Stimulated activated CD4-positive, alpha-beta T cell treated with anti-CD3 and anti-CD28 coated beads, Interleukin-2, amount 100 ng/mL, for 48 hours (primary cell): ENCODE measurements at places on chromosomes 7 and 10.

GRCh38 chr10:132353456-132354355 lies 21.7 kb downstream of the LRRC27 start:
- DNase-seq, result no peak

DNA sequence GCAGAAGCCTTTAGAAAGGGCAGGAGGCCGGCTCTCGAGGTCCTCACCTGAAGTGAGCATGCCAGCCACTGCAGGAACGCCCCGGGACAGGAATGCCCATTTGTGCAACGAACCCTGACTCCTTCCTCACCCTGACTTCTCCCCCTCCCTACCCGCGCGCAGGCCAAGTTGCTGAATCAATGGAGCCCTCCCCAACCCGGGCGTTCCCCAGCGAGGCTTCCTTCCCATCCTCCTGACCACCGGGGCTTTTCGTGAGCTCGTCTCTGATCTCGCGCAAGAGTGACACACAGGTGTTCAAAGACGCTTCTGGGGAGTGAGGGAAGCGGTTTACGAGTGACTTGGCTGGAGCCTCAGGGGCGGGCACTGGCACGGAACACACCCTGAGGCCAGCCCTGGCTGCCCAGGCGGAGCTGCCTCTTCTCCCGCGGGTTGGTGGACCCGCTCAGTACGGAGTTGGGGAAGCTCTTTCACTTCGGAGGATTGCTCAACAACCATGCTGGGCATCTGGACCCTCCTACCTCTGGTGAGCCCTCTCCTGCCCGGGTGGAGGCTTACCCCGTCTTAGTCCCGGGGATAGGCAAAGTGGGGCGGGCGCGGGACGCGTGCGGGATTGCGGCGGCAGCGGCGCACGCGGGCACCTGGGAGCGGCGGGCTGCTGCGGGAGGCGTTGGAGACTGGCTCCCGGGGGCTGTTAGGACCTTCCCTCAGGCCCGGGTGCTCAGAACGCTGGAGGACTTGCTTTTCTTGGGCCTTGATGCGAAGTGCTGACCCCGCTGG lies at the start of gene FAS:
Gene FAS, plus strand, starts transcription at position 415 of the 777 bp plus-strand sequence. Its CDS starts 79 bp downstream, at position 494.
- peak; percentile 66 for DNase-seq

- DNase-seq, result no peak
Observed at GRCh38 chr7:150909200-150909995, 57.1 kb downstream of the AOC1 start.

DNA sequence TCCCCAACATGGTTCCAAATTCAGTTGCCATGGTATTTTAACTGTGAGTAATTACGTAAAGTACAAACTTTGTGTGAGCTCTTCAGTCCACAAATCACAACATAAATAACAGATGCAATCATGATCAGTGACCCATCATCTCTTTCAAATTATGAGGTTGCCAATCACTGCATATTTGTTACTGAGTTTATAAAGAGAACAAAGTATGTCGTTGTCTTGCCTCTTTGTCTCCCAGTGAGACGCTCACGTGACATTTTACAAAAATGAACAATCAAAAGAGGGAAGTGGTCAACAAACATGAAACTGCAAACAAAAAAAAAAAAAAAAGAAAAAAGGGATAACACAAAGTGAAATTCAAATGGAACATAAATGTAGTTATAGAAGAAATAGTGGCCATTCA lies 122.7 kb upstream of the PDSS1 start:
- no peak for DNase-seq

- DNase-seq, result no peak
Observed at GRCh38 chr7:35037211-35037525, at the start of gene DPY19L1. TSS of gene DPY19L1 (minus strand) at chr7:35037485. CDS start at chr7:35037394, 91 bp downstream.

- DNase-seq, result no peak
Observed at GRCh38 chr10:8794860-8795259, 740.4 kb downstream of the GATA3 start.

- no peak for DNase-seq
Observed at GRCh38 chr10:126062131-126063032, 166.0 kb downstream of the FANK1 start.

DNA sequence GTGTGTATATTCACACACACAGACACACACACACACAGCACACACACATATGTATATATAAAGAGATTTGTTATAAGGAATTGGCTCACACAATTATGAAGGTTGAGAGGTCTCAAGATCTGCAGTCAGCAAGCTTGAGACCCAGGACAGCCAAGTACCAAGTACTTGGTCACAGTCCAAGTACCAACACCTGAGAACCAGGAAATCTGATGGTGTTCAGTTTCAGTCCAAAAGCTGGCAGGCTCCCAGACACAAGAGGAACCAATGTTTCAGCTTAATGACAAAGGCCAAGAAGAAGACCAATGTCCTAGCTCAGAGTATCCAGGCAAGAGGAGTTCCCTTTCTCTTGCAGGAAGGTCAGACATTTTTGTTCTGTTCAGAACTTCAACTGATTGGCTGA lies 780.2 kb downstream of the MAGI2 start:
- DNase-seq, result no peak

DNA sequence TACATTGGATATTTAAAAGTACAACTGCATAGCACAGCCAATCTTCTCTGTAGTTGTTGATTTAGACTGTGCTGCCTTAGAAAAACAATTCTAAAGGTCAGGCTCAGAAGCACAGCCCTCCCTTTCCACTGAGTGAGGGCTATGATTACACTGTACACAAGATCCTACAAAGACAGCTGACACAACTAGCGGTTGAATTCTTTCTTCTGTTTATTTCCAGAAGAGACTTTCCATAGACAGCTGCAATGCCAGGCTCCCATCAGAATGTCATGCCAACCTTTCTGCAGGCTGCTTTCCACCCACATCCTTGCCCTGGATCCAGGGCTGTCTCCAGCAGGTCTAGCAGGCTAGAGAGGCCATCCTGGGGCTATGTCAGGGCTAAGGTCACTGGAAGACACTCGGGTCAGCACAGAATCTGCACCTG lies 39.3 kb downstream of the FAM13C start:
- no peak for DNase-seq

- no peak for DNase-seq
Observed at GRCh38 chr10:131090761-131091661, 220.5 kb downstream of the TCERG1L start.

- peak; percentile 19 for DNase-seq
Observed at GRCh38 chr7:94510582-94511496, 1.2 kb downstream of the CASD1 start.

DNA sequence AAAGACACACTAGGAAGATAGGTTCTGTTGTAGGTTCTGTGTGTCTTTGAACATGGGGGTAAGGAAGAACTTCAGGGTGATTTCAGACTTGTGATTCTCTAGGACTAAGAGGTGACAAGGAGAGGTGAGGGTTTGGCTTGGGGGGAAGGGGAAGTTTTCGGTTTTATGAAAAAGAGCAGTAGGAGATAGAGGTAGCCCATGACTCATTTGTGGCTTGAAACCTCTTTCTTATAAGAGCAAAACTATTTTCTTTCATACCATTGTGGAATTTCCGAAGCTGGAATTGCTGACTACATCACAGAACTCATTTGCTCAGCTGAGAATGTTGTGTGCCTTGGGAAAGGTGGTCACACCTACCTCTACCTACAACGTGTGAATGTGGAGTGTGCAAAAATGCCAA lies 39.6 kb upstream of the IKZF1 start:
- DNase-seq, result no peak

GRCh38 chr10:101113890-101114403 lies 17.2 kb upstream of the TLX1 start:
- no peak for DNase-seq

DNA sequence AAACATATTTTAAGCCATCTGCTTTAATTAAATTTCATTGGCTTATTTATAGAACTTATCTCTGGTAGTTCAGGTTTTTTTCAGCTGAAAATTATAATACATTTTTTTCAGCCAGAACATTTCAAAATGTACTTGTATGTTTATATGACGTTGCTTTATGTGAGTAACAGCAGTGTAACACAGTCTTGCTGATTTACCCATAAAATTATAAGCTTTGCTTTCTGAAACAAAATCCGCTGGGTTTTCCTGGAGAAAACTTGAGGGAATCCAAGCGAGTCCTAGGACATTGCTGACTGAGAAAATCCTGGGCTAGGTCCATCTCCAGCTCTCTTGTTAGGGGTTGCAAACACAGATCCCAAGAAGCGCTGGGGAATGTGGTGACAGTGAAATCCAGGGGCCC lies 112.2 kb upstream of the GATA3 start:
- DNase-seq, result no peak

GRCh38 chr7:129512192-129512591 lies 9.9 kb downstream of the SMKR1 start:
- DNase-seq, result no peak

DNA sequence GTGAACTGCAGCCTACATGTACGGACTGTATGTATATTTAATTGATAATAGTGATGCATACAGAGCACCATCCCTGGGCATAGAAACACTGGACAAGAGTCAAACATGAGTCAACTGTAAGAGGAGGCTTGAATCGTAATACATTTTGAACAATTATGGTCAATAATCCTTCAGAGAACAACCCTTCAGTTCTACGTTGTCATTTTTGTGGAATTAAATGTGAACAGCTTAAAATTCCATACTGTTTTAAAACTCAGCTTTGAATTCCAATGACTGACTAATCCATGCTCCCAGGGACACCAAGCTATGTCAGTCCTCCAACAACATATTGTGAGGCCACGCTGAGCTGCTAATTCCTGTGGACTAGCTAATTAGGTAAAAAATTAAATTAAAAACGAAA lies 41.5 kb upstream of the KMT2E start:
- DNase-seq, result no peak

- DNase-seq, result peak; percentile 61
Observed at GRCh38 chr7:28062197-28062991, 118.2 kb downstream of the JAZF1 start.

DNA sequence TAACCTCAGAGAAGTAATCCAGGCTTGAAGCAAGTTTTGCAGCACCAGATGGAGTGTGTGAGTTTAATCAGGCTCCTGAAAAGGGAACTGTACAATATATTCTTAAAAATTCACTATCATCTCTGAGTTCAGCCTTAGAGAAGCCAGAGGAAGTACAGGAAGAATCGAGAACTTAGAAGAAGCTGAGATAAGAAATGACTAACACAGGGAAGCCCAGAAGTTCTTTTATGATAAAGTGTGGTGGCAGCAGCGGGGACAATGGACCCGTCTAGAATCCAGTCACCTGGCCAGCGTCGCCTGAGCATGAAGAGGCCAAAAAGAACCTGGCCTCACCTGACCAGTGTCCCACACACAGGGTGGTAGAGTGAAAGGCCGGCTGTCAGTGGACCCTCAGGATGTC lies 161.0 kb downstream of the USP6NL start:
- no peak for DNase-seq

GRCh38 chr7:116271161-116271913 lies 61.0 kb downstream of the TES start:
- no peak for DNase-seq

- DNase-seq, result no peak
Observed at GRCh38 chr7:121327671-121328070, 1.1 kb upstream of the WNT16 start.

- DNase-seq, result no peak
Observed at GRCh38 chr10:64873959-64874358, 1352.8 kb downstream of the REEP3 start.

GRCh38 chr7:111074748-111075146 lies 16.2 kb upstream of the LRRN3 start:
- DNase-seq, result no peak

DNA sequence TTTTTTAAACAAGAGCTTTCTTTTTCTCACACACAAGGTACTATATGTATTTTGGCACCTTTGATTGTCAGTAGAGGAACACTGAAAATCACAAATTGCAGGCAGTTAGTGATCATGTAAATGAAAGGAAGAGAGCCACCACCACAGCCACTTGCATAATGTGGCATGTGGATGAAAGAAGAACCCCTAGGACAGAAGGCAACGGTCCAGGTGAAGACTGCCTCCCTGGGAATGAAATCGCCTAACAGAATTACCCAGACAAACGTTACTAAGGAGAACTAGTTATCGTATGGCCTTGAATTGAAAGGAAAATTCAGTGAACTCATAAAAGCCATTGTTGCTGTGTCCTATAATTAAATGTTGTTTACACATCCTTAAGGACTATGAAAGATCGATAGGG lies 41.2 kb upstream of the PTPRZ1 start:
- no peak for DNase-seq

DNA sequence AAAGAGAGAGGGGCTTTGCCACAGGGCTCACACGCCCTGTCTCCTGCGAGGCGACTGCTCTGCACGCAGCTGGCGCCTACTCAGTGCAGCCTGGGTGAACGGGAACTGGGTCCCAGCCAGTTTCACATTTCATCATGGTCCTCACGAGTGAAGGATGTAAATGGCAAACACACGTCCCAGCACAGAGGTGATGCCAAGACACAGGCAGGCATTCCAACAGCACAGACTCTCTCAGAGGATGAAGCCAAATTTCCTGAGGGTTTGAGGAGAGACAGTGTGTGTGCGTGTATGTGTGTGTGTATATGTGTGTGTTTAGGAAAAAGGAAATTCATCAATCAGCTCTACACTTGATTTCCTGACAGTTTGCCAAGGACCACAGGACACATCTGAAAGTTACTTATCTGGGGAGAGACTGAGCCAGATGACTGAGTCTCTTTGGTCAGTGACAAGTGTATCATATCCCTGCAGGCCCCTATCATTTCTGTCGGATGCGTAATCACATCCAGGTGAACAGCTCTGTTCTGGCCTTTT lies 53.9 kb downstream of the CHST15 start:
- DNase-seq, result no peak

DNA sequence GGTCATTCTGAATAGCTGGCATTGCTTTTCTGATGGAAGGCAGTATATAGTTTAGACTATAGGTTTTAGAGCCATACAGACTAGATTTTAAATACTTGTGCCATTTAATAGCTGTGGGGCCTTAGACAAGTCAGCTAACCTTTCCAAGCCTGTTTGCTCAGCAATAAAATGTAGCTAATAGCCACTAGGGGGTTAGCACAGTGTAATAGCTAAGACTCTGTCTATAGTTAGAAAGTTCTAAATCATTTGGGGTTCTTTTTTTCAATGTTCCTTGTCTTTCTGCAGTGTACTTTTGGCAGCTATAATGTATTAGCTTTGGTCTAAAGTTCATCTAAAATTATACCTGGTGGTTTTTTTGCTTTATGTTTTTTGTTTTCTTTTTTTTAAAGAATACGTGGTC lies 7.5 kb upstream of the KIFBP start:
- DNase-seq, result no peak

GRCh38 chr10:131620904-131621303 lies 279.9 kb upstream of the PPP2R2D start:
- DNase-seq, result no peak

- no peak for DNase-seq
Observed at GRCh38 chr7:151275813-151276577, 27.5 kb upstream of the SMARCD3 start.
